Muscle of arm (tissue), 14 donors: ENCODE measurements at places on chromosomes 5 and 9.

DNA sequence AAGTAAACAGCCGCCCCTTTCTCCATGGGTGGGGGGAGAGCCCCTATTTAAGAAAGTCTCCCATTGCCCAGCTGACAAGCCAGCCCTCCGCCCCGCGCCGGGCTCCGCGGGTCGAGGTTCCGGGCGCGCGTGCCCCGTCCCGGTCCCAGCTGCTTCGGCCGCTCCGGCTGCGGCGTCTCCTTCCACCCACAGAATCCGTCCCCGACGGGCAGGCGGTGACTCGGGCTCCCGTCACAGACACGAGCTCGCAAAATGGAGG, 223 bp downstream of the NR3C1 start:
- DNase-seq: no peak

GRCh38 chr5:32027093-32027716, 146.9 kb downstream of the GOLPH3 start:
- no peak for DNase-seq

DNA sequence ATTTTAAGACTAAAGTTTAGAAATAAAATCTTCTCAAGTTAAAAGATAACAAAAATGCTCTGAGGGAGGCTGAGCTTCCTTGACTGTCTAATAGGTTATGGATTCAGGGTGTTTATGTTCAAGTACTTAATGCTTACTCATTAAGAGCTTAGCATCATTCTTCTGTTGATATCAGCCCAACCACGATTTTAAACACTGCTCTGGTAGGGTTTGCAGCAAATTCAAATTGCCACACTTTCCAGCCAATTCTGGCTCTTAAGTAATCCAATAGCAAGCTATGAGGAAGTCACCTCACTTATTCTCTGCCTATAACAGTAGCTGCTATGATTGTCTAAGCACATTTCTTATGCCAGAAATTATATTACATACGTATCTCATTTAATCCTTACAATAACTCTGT, 191.0 kb upstream of the KIF2A start:
- no peak for DNase-seq

GRCh38 chr5:14561741-14562140, 19.9 kb upstream of the OTULINL start:
- DNase-seq: no peak

DNA sequence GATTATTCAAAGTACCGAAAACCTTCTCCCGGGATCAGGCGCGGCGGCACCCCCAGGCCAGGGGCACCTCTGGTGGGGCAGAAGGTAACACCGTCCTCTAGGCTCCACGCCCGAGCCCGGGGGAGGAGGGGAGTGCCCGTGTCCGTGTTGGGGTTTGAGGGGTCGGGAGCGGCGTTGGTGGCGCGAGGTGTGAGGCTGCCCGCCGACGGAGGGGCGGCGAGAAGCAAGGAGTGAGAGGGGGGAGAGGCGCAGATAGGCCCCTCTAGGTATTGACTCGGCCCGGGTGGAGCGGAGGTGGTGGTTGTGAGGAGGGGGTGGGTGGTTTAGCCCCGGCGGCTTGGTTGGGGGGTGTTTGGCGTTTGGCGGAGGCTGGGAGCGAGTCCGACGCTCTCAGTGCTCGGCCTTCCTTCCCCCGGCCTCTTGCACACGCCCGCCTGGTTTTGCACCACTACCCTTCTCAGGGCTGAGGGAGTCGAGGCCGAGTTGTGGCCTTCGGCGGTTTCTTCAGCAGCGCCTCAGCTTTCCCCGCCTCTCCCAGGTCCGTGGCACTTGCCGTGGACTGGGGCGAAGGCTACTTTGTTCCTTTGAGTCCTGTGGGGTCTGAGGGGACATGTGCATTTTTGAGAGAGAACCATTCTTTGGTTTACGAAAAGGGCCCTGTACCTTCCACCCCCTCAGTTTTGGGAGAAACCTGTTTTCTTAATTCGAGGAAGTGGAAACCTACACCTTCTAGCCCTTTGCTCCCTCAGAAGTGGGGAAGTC, 450 bp downstream of the GPBP1 start:
- DNase-seq: no peak

DNA sequence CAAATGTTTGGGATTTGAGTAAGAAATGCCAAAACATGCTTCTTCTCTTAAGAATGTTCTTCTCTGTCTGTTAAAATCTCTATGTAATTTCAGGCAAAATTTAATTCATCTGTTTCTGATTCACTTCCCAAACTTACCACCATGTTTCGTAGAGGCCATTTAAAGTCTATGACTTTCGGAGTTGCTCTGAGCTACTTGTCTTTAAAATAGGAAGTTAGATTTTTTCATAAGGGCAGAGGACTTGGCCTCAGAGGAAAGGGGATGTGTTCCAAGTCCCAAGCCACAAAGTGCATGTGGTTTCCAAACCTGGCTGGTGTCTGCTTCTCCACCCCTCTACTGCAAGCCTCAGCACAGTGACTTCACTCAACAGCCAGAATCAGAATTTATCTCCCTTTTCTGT, 111.3 kb upstream of the ADRA1B start:
- DNase-seq: no peak

GRCh38 chr5:5964347-5964746, 414.0 kb downstream of the MED10 start:
- no peak for DNase-seq

GRCh38 chr5:15959370-15960164, 220.0 kb downstream of the MARCHF11 start:
- DNase-seq: peak; percentile 85

GRCh38 chr5:1875843-1876659, 6.7 kb downstream of the IRX4 start:
- DNase-seq: no peak

- DNase-seq: no peak
These were observed 186.4 kb downstream of the EPB41L4A start for GRCh38 chr5:112232667-112233066.

DNA sequence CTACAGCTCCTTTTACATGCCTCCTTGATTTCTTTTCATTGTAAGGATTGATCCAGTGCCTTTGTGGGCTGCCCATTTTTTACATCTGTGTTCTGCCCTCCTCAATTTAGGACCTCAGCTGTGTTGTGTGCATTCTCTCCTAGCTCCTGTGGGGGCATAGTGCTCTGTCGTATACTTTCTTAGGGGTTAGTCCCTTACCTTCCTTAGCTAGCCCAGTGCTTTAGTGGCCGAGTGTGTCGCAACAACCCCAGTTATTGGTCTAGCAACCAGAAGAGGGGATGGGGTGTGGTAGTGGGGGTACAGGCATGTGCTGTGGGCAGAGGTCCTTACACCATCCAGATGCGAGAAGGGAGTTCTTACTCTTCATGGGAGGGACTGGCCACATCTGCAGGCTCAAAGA, 12.1 kb downstream of the MTRR start:
- no peak for DNase-seq

- DNase-seq: no peak
These were observed 291.2 kb downstream of the EPB41L4A start for GRCh38 chr5:112127861-112128260.

GRCh38 chr5:131672776-131673175, 37.7 kb upstream of the RAPGEF6 start:
- DNase-seq: no peak

- peak; percentile 14 for DNase-seq
These were observed 397.6 kb downstream of the SPOCK1 start for GRCh38 chr5:137101544-137101943.
